RKO (cell line): ENCODE measurements at places on chromosomes 1 and 21.

- DNase-seq, result no peak
Observed at GRCh38 chr1:13781907-13782633, 82.1 kb downstream of the PRDM2 start.

DNA sequence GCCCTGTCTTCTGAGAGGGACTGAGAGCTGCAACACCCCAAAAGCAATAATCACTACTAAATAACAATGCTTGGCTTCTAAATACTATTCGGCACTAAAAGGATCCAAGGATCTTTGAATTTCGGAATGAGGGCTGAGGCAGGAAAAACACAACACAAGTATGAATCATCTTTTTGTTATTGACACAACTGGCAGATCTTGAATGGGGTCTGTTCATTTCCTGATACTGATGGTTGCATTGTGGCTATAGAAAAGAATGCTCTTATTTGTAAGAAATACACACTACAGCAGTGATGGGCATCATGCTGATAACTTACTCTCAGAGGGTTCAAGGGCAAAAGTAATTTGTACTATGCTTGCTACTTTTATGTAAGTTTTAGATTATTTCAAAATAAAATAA is 149.2 kb upstream of the PLD5 start:
- no peak for DNase-seq

DNA sequence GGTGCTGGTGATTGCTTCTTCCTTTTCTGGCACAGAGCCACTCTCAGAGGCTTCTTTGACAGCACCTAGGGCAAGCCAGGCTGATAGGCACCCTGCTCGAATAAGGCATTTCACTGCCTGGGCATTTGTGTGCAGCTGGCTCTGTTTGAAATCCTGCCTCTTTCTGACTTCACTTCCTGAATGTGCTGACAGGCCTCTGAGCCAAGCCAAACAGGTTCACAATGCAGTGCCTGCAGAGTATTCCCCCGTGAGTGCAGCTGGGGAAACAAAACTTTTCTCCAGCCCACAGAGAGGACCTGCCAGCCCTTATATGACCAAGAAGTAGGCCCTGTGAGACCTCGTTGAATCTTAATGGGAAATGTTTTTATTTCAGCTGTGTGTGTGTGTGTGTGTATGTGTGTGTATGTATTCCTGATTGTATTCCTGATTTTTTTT is 10.4 kb downstream of the JUN start:
- DNase-seq, result peak; percentile 83

GRCh38 chr1:18091660-18092446 is 15.7 kb upstream of the IGSF21 start:
- no peak for DNase-seq

- DNase-seq, result no peak
Observed at GRCh38 chr1:160078512-160079195, 2.7 kb upstream of the KCNJ9 start.

- no peak for DNase-seq
Observed at GRCh38 chr1:225465793-225466517, 38.1 kb upstream of the LBR start.

- DNase-seq, result no peak
Observed at GRCh38 chr1:45141247-45142003, 65.0 kb downstream of the ZSWIM5 start.

- DNase-seq, result no peak
Observed at GRCh38 chr1:58884706-58885661, 101.1 kb upstream of the JUN start.

DNA sequence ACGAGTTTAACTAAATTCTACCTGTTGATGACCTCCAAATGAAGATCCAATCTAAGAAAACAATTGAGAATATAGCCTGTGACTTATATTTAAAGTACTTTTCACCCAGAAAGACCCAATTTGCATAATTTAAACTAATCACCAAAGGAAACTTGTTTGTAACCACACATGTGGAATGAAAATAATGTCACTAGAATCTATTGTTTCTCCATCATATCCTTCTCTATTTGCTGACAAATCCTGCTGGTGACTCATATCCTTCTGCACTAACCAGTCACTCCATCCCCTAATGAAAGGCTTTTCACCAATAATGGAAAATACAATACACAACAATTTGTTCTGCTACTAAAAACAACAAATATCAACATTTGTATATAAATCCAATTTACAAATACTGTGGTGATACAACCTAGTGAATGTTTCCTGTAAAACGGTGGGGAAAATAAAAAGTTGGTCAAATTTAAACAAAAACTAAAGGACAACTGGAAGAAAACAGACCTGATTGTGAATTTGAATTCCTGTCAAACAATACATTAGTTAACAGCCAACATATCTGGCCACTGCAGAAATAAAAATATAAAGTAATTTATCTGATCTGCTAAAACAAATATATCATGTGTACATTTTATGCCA is 6.5 kb downstream of the PTP4A2 start:
- peak; percentile 93 for DNase-seq

DNA sequence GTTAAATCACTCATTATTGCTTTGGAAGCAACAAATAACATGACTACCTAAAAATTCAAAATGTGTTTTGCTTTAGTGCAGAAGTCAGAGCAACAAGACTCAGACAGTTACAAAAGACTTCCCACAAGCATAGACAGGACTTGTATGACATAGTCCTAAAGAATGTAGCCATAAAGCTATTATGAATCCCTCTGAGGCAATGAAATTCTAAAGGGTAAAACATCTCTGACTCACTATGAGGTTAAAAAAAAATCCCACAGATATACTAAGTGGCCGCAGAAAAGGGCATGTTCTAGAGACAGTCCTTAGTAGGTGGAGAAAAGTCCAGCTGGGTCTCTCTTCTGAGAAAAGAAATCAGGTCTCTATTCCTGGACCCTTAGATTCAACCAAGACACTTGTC is 4.9 kb downstream of the PRKAB2 start:
- peak; percentile 96 for DNase-seq

GRCh38 chr1:41870076-41870562 is 48.6 kb downstream of the HIVEP3 start:
- peak; percentile 41 for DNase-seq

GRCh38 chr1:82441402-82441801 is 640.7 kb downstream of the ADGRL2 start:
- DNase-seq, result no peak

- no peak for DNase-seq
Observed at GRCh38 chr1:42433369-42433768, 22.5 kb downstream of the ZMYND12 start.

GRCh38 chr1:106564192-106564591 is 492.3 kb upstream of the PRMT6 start:
- no peak for DNase-seq

DNA sequence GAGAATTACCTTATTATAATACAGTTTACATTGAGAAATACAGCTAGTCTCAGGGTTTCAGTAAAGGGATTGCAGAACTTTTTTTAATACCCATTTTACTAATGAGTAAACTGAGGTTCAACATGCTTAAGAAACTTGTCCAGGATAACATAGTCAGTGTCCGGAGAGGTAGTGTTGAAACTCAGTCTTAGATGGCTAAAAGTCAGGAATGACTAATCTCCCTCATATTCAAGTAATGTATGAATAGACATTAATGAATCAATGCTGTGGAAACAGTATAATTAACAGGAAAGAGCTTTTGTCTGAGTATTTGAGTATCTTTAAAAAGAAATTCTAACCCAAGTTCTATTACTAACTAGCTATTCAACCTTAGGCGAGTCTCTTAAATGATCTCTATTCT is 397.6 kb downstream of the PLA2G4A start:
- DNase-seq, result peak; percentile 34

GRCh38 chr1:12196641-12197482 is 30.1 kb downstream of the TNFRSF1B start:
- DNase-seq, result no peak

DNA sequence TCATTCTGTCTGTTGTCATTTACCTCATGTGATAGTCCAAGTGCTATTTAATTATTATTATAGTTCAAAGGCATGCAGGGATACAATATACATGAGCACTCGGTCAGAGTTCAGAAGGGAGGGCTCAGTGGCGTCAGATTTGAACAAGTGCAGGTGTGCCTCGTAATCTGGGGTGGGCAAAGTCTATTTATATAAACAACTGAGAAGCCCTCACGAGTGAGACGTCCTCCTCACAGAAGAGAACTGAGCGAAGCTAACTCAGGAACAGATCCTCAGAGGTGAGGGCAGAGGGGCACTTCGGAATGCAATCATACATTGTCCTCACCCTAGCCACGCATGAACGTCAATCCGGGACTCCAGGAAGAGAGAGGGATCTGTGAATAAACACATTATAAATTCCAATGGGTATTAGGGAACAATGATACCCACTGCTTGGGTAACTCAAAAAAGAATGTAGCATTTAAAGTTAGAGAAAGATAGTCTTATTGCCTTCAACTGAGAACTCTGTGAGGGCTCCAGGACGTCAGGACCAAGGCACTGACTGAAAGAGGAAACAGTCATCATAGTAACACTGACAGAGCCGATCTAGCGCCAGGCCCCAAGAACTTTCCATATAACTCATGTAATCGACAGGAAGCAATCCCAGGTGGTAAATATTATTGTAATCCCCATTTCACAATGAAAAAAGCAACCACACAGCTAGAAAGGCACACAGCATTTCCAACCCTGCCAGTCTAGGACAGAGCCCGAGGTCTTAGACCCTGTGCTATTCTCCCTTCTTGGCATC is 127.1 kb upstream of the B3GALT2 start:
- DNase-seq, result no peak

GRCh38 chr1:227449051-227449450 is 114.3 kb upstream of the ZNF678 start:
- peak; percentile 76 for DNase-seq

DNA sequence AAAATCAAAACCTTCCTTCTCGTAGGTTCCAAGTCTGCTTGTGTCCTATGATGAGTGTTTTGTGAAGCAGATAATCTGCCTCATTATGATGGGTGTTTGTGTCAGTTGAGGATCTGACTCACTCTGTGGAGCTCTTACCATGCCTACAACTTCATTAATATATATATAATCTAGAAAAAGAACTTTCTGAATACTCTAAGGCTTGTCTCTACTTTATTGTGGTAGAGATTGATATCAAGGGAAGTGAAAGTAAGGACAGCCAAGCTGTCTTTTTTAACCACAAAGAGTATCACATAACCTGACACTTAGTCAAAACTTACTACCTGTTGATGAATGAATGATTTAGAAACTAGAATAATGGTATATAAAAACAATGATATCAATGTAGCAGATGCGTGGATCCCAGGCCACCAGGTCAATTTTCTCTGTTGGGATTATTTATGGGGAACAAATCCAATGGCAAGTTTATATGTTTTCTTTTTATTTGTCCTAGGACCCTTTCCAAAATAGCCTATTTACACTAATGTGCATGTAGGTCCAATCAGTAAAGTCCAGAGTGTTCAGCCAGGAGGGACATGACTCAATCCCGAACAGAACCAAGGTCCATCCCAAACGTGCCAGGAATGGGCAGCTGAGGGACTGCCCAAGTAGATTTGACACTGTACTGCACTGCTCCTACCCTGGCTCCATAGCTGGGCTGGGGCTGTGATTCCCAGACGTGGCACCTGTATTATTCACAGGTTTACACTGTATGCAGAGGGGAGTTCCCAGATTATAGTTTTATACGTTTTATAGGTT is 182.3 kb upstream of the GREM2 start:
- no peak for DNase-seq

DNA sequence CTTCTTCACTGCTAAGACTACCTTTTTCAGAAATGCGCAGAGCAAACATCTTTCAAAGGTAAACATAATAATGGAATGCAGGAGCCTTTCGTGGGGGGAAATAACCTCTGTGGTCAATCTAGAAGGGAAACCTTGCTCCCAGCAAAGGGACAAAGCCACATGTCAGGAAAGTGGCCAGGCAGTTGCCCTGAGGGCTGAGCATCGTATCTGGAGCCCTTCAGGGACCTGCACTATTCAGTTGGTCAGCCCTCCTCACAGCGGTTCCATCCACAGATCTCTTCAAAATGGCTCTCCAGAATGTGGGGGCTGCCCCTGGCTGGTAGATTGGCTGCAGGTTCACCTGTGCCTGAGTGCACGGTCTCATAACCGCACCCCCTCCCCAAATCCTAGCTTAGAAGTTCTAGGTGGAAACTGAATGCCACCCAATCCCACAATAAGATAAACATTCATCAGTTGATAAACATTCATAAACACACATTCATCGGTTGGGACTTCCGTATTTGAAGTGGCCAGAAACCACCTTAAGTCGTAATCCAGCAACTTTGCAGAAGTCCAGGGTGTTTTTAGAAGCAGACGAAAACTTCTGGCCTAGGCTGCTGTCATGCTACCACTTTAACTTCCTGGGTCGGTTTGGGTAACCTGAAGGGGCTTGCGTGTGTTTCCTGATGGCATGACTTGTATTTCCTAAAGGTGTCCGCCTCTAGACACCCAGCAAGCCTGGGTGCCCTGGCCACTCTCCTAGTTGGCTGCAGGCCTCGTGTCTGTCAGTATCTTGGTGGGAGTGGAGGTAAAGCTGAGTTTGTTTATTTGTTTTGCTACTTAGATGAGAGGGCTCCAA is 50.5 kb downstream of the RASSF5 start:
- DNase-seq, result no peak

DNA sequence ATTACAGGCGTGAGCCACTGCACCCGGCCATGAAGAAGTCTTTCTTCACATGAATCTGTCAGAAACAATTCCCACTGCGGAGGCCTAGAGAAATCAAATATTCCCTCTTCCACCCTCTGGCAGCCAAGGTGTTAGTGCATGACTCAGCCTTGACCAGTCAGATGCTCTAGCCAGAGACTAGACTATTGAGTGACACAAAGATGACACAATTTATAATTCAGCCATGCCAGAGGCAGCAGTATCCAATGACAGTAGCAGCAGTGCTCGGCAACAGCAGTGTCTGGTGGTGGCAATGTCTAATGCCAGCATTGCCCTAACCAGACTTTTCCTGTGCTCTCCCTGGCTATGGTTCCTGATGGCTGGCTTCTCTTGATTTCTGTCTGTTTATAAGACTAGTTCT is 8.7 kb downstream of the CTXND2 start:
- peak; percentile 86 for DNase-seq

- peak; percentile 69 for DNase-seq
Observed at GRCh38 chr1:29033829-29034466, 89.8 kb downstream of the TMEM200B start.

GRCh38 chr1:154567386-154568156 is at the start of gene CHRNB2:
Gene CHRNB2, plus strand, starts transcription at chr1:154567778. Its CDS starts 267 bp downstream, at chr1:154568045.
- DNase-seq, result peak; percentile 57

- no peak for DNase-seq
Observed at GRCh38 chr1:93837961-93838360, 41.0 kb downstream of the DNTTIP2 start.

GRCh38 chr1:235648954-235649367 is 623 bp downstream of the GNG4 start:
- no peak for DNase-seq

- DNase-seq, result no peak
Observed at GRCh38 chr1:7698641-7699040, 72.5 kb upstream of the VAMP3 start.

DNA sequence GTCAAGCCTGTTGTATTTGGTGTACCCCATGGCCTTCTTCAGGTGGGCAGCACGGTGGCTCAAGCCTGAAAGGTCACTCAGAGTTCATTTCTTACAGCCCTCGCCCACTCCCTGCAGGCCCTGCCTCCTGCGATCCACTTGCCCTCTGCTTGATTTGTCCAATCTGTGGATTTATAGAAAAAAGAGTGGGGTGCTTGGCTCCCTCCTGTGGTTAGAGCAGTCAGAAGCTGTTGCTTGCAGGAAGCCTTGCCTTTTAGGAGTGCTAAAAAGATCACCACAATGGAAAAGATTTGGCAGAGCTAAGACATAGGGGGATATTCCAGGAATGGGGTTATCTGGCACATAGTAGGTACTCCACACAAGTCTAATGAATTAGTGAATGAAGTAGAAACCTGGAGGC is 108.0 kb upstream of the TRABD2B start:
- DNase-seq, result peak; percentile 1

GRCh38 chr1:207938016-207938415 is 27.1 kb upstream of the CD34 start:
- DNase-seq, result peak; percentile 43

GRCh38 chr1:163161337-163161736 is 41.4 kb downstream of the RGS5 start:
- DNase-seq, result no peak
